ENCODE measurements at places on chromosomes 3 and 15.

- no peak for DNase-seq
Observed at GRCh38 chr3:105626739-105627138, 242.1 kb downstream of the CBLB start.

GRCh38 chr15:57406062-57406772, 29.9 kb downstream of the CGNL1 start:
- no peak for DNase-seq

GRCh38 chr3:155549087-155549486, 195.8 kb downstream of the PLCH1 start:
- DNase-seq: no peak

DNA sequence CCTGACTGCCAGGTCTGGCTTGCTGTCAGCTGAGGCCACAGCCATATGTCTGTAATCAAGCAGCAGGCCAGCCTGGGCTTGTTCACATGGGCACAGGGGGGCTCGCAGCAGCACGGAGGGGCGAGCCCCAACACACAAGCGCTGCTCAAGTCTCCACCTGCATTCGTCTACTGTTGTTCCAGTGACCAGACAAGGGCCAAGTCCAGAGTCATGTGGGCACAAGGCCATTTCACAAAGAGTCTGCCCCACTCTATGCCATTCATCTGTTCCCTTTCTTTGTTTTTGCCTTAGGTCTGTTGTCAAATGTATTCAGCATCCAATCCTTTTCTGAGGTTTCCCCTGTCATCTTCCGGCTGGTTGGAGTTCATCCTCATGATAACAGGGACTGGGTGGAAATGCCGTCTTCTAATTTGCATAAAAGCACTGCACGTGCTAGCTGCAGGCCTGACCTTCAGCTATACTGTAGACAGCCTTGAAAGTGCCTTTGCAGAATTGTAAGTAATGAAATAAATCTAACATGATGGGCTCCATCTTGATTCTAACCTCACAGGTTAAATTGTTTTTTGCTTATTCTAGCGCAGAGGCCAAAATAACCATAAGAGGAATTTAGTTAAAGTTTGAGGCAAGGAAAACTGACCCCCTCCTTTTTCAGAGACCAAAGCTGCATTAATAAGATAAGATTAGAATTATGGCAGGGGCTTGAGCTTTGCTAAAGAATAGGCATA, 28.6 kb upstream of the KBTBD12 start:
- DNase-seq: no peak
